ENCODE measurements at places on chromosomes 2 and 18.

- DNase-seq: no peak
Observed at GRCh38 chr2:100527440-100528015, 35.3 kb upstream of the PDCL3 start.

DNA sequence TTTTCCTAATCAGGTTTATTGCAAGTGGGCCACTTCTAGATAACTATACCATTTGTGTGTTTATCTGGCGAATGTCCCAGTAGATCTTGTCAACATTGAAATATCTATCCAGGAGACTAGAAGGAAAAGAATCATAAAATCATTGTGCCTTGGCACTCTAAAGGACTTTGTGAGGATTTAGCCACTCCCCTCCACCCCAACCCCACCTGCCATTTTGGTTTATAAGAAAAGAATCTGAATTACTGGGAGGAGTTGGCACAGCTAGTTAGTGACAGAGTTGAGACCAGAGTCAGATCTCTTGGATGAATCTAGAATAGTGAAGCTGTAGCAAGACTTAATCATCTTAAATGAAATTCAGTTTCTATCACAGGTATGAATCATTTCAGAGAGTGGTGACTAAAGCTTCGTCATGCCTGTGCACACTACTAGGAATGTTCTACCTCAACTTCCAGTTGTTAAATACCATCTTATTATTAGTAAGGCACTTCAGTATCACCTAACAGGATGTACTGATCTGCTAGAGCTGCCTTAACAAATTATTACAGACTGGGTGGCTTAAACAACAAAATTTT is 212.7 kb upstream of the SLC14A2 start:
- no peak for DNase-seq

DNA sequence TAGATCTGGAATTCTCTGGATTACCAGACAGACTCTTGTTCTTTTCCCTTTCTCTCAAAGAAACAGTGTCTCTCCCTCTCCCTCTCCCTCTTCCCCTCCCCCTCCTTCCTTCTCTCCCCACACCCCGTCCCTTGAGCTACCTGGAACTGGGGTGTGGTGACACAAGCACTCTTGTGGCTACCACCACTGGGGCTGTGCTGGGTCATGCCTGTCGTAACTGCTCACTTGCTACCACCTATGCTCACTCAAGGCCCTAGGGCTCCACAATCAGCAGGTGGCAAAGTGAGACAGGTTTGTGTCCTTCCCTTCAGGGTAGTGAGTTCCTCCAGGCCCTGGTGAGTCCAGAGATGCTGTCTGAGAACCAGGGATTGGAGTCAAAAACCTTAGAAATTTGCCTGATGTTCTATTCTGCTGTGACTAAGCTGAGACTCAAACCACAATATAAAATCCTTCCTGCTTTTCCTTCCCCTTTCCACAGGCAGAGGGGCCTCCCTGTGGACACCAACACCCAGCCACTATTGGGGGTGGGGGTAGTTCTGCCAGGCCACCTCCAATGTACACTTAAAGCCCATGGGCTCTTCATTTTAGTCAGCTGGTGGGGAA is 70.8 kb downstream of the OXER1 start:
- no peak for DNase-seq

DNA sequence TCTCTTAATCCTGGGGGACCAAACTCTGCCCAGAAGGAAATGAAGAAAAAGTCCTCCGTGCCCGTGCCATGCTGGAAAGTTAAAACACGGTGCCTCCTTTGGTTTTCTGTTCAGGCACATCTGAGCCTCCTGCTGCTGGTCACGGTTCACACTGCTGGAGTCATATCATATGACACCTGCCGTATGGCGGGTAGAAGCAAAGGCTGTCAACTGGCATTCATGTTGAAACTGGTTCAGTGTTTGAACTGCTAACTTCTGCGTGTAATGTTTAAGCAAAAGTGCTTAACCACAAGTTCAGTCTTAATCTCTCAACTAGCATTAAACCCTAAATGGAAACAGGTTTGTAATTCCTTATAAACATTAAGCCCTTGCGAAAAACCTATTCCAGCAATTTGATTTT is 3.1 kb downstream of the STK39 start:
- no peak for DNase-seq

- DNase-seq: no peak
Observed at GRCh38 chr2:75621228-75621627, 25.4 kb upstream of the MRPL19 start.

- no peak for DNase-seq
Observed at GRCh38 chr2:168611896-168612650, 156.0 kb downstream of the CERS6 start.

DNA sequence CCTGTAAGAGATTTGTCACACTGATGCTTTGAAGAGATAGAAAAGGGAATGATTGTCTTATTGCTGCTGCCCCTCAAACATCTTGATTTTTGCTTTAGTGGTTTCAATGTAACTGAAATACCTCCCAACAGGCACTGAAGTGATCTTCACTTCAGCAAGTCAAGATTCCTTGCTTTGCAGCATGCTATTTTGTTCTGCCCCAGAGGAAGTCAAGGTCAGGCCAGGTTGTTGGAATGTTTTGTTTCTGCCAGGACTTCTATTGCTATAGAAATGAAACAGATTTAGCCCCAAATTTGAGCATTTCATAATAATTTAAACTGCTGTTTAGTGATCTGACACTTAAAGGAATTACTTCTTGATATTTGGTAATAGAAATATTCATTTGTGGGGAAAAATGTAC is 277.6 kb downstream of the ZNF804A start:
- no peak for DNase-seq
